NCI-H460 (cell line): ENCODE measurements at places on chromosomes 4 and X. TPM values are rescaled to one million over a fixed set of nuclear protein-coding genes. Genes with fewer than 3 reads are reported as not detected.

- no peak for DNase-seq
These were observed 251.6 kb downstream of the CBR4 start for GRCh38 chr4:168758351-168758876.

DNA sequence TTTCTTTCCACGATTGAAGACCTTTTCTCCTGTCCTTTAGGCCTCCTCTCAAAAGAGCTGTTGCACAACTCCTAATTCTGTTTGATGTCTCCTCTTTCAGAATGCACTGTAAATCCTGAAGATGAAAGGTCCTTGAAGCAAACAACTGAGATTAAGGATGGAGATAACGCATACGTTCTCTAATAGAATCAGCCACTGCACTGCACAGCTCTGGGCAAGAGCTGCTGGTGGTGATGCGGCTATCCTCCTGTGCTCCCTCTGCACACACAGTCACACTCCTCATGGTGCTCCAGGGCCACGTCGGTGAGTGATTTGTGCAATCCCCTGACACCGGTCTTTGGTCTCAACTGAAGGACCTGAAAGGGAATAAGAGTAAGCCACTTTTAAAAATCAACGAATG lies 208.7 kb downstream of the PDGFC start:
- no peak for DNase-seq

DNA sequence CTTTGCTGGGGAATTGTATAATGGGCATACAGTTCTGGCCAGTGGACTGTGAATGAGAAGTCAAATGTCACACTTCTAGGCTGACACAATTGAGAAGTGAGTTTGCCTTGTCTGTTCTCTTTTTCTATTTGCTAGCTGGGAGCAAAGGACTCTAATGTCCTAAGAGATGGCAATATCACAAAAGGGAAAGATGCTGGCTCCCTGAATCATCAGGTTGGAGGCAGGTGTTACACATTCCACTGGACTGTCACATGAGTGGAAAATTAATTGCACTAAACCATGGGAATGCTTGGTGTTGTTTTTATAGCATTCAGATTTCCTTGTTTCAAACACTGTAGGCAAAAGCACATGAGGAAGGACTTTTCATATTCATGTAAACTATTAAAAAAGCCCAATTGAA lies 388.3 kb downstream of the ADAM29 start:
- no peak for DNase-seq

DNA sequence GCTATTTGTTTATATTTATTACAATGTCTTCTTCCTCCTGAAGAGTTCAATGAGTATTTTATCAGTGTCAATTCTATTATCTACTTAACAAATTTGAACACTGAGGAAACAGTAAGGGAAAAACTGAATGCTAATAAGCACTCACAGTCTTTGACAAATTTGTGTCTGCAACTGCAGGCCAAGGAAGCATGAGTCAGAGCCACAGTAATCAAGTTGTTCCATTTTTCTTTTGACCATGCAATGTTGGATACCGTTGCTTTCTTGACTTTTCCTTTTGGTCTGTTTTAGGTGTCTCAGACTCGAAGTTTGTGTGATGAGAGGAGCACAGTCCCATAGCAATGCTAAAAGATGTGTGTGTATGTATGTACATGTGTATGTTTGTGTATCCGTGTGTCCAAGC lies 359.6 kb downstream of the IL1RAPL1 start:
- no peak for DNase-seq

DNA sequence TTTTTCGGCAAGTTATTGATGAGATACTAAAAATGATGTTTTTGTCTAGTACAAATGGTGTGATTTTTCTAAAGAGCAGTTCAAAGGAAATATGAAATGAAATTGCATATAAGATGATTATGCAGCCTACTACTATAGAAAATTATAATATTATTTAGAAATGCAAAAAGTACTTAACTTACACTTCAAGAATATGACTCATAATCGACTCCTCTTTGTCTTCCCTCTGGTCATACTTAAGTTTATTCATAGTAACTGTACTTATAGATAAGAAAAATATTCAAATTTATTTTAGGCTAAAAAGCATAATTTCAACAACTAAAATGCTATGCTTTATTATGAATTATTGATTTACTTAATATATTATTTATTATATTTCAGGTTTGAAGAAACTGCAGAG lies 33.2 kb downstream of the CEP44 start:
- no peak for DNase-seq

- no peak for DNase-seq
These were observed 61.4 kb downstream of the BEX1 start for GRCh38 chrX:103002576-103002975.

GRCh38 chr4:10161840-10162239 lies 45.2 kb upstream of the WDR1 start:
- no peak for DNase-seq

- DNase-seq, result no peak
These were observed 18.5 kb upstream of the UVSSA start for GRCh38 chr4:1328267-1329155.

- no peak for DNase-seq
These were observed 5.1 kb upstream of the TNIP2 start for GRCh38 chr4:2761035-2761923.

DNA sequence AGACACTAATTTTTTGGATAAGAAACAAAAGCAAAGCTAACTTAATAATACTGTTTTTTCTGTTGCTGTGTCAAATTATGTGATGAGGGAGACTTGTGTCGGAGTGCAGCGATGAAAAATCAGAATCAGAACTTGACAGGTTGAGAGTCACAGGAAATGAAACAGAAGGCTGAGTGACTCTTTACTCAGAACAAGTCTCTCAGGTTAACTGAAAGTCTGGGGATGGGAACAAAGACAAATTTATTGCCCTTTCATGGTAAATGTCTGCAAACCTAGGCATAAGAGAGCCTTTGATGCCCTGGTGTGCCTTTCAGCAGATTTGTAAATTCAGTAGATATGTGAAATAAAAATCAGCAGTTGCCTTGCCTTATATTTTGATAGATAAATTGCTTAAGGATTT lies 96.0 kb downstream of the ADGRL3 start:
- no peak for DNase-seq

DNA sequence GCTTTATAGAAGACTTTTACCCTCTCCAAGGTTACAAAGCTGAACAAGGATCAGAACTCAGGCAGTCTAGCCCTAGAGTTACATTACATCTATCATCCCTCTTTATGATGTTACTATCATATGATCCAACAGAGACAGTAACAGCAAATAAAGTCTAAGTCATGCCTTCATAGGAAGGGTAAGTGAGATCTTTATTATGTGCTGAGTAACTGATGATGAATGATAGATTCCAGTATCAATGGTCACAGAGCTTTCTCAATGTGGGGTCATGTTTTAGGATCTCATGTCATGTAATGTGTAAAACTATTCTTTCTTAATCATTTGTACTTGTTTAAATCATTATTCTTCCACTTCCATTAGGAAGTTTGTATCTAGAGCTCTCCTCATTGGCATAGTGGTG lies 22.8 kb downstream of the ELOVL6 start:
- no peak for DNase-seq

DNA sequence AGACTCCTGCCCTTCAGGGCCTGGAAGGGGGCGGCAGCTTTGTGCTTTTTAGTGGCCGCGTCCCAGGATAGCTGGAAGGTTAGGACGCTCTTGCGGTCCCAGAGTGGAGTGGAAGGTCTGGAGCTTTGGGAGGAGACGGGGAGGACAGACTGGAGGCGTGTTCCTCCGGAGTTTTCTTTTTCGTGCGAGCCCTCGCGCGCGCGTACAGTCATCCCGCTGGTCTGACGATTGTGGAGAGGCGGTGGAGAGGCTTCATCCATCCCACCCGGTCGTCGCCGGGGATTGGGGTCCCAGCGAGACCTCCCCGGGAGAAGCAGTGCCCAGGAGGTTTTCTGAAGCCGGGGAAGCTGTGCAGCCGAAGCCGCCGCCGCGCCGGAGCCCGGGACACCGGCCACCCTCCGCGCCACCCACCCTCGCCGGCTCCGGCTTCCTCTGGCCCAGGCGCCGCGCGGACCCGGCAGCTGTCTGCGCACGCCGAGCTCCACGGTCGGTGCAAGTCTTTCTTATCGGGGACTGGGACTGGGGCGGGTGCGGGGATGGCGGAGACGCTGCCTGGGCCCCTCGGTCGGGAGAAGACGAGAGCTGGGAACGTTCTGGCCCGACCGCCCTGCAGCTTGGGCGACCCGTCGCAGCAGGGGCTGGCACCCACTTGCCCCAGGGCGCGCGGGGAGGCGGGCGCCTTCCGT lies at the start of gene EDNRA:
Gene EDNRA (plus strand): TSS at position 207 of the 686 bp plus-strand sequence. CDS start 4,585 bp downstream, outside the sequence.
- no peak for DNase-seq

- DNase-seq, result no peak
These were observed 97.2 kb upstream of the FRG1 start for GRCh38 chr4:189843413-189844009.

GRCh38 chr4:95599777-95600400 lies 51.1 kb upstream of the UNC5C start:
- DNase-seq, result no peak

- no peak for DNase-seq
These were observed 14.5 kb downstream of the L1CAM start for GRCh38 chrX:153871451-153871850.

DNA sequence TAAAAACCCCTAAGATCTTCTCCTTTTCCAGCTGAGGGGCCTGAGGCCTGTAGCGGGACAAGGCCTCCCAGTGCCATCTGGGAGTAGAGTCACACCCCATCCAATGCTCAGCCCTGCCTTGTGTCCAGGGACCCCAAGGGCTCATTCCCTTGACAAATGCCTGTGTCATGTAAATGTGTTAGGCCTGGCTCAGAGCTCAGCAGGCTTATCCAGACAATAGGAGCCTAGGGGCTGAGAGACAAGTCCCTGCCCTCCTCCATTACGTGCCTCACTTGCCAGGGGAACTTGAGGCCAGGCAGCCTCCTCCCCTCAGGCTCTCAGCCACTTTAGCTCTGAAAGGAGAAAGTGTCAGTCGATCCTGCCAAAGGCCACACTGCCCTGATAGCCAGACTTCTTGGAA lies 166.8 kb upstream of the MAMLD1 start:
- DNase-seq, result no peak

DNA sequence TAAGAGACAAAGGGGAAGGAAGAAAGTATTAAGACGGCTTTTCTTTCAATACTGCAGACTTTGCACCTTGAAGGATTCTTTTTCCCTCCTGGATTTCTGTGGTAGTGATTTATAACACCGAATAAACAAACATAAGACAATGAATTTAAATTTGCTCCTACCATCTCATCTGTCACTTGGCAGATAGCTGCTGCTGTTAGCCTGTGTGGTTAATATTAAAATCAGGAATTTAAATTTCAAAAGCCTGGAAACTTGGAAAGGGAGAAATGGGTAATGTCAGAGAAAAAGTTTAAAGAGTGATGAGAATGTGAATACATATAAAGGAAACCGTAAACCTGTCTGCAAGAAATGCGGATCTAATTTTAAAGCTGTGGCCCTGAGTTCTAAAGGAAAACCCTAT lies 3.4 kb downstream of the FAM149A start:
- DNase-seq, result no peak

DNA sequence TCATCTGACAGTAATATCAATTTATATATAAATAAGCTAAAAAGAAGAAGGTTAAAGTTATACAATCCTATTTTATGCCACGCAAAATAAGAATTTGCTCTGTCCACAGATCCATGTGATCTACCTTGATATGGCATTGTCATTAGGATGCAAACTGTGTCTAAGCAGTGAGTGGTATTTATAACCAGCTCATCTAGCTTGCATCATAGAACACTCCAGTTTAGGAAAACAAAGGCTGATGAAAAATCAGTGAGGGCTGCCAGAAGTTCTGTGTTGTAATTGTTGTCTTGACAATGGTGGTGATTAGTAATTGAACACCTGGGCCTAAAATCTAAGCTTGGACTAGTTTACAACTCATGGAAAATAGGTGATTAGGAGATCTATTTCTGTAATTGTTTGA lies 111.0 kb downstream of the CPE start:
- DNase-seq, result no peak

- DNase-seq, result no peak
These were observed 13.0 kb downstream of the HCFC1 start for GRCh38 chrX:153958605-153959004.

GRCh38 chr4:5812506-5813229 lies 80.2 kb downstream of the CRMP1 start:
- DNase-seq, result peak; percentile 57

- DNase-seq, result no peak
These were observed 1.3 kb downstream of the SMC1A start for GRCh38 chrX:53421125-53421524.

- DNase-seq, result no peak
These were observed 1.2 kb upstream of the MAGEE2 start for GRCh38 chrX:75786290-75786689.

- no peak for DNase-seq
These were observed 72.5 kb upstream of the GPR34 start for GRCh38 chrX:41616255-41616654.

DNA sequence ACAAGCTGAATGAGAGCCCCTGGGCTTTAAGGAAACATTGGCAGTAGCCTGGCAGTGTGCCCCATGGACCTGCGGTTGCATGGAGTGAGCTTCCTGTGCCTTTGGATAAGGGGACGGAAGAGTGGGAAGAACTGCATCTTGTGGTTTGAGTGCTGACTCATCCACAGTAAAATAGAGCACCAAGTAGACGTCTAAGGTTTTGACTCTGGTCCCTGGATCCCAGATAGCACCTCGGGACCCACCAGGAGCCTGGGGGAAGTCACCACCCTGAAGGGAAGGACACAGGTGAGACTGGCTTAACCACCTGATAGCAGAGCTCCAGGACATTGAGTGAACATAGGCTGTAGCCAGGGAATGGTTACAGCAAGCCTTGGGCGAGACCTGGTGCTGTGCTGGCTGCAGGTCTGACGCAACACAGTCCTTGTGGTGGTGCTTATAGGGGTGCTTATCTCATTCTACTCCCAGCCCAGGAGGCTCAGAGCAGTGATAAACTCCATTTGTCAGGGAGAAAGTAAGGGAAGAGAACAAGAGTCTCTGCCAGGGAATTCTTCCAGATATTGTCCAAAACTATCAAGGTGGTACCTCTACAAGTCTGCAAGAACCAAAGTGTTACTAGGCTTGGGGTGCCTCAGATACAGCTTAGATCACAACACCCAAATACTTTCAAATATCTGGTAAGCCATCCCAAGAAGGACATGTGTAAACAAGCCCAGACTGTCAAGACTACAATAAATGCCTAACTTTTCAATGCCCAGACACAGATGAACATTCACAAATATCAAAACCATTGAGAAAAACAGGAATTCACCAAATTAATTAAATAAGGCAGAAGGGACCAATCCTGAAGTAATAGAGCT lies 123.6 kb upstream of the TET2 start:
- DNase-seq, result no peak

GRCh38 chrX:115368876-115369275 lies 79.4 kb downstream of the LUZP4 start:
- no peak for DNase-seq

GRCh38 chrX:53481816-53482465 lies 47.8 kb upstream of the HSD17B10 start:
- DNase-seq, result peak; percentile 63

PDCL2 gene
- not detected in 2 replicates for total RNA-seq

HTR2C gene
- not detected in 2 replicates for total RNA-seq

ATRX gene
- total RNA-seq, result 46.0 and 60.4 TPM in 2 replicates

ITIH6 gene
- 0.02 and 0.03 TPM in 2 replicates for total RNA-seq

SEPSECS gene
- 11.8 and 13.4 TPM in 2 replicates for total RNA-seq

XAGE2 gene
- not detected in 2 replicates for total RNA-seq

ANKRD50 gene
- total RNA-seq, result 8.6 and 11.0 TPM in 2 replicates
